Stimulated activated CD4-positive, alpha-beta T cell treated with anti-CD3 and anti-CD28 coated beads, TNF-alpha, amount 100 ng/mL, for 48 hours (primary cell): ENCODE measurements at places on chromosomes 12 and 14.
A peak's percentile ranks its signal among the peaks of the same experiment; 100 is the strongest.

GRCh38 chr12:47907851-47908454, 3.2 kb upstream of the VDR start:
- DNase-seq, result no peak

DNA sequence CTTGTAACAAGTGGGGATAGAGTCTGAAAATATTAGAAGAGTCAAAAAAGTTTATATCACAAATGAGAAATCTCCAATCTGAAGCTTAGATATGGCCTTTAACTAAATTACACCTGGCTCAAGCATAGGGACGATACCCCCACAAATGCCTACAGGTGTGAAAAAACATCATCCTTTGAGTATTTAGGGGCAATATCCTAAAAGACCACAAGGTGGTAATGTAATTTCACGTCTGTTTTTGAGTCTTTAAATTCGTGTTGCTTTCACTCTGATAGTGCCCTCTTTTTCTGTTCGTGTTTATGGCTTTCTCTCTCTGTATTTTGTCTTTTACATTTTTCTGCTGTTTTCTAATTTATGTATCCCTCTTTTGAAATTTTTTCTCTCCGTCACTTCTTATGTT, 84.3 kb downstream of the ETNK1 start:
- no peak for DNase-seq

- no peak for DNase-seq
Observed at GRCh38 chr12:3587402-3588013, 96.5 kb downstream of the PRMT8 start.

GRCh38 chr12:49294804-49295081, 204 bp upstream of the PRPH start:
- no peak for DNase-seq

- DNase-seq, result no peak
Observed at GRCh38 chr12:66241061-66242043, 52.3 kb downstream of the IRAK3 start.

GRCh38 chr12:122206111-122206881, 2.8 kb downstream of the B3GNT4 start:
- DNase-seq, result no peak

DNA sequence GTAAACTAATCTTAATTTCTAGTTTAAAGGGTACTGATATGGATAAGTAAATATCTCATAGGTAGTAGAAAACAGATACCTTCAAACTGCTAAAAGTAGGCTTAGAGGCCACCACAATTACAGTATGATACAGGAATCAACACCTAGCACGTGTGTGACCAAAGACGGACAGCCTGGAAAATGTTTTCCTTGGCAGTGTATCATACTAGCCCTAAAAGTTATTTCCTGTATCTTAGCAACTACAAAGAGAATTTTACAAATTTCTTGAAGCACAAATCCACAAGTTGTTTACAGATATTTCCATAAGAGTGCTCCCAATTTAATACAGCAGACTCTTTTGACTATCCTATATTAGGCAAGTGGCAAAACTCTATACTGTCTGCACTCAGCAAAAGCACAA, 106.0 kb downstream of the ITPR2 start:
- no peak for DNase-seq

GRCh38 chr12:124248941-124249825, 45.7 kb upstream of the RFLNA start:
- DNase-seq, result no peak

GRCh38 chr14:53603994-53604393, 352.6 kb downstream of the BMP4 start:
- no peak for DNase-seq

- DNase-seq, result no peak
Observed at GRCh38 chr14:95396221-95396620, 76.5 kb upstream of the CLMN start.

DNA sequence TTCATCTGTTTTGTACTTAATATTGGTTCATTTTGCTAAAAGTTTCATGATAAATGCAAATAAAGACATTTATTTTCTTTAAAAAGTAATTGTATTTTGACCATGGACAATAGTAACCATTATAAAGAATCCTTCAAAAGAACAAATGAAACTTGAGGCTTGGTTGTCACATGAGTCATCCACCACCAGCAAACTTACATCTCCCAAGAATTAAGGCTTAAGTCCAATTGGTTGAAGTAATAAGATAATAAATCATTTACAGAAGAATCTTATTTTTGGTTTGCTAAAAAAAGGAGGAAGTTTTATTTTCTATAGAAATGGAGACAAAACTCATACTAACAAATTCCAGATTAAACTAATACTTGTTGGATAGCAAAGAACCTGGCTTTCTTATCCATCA, 84.8 kb upstream of the KITLG start:
- DNase-seq, result no peak

DNA sequence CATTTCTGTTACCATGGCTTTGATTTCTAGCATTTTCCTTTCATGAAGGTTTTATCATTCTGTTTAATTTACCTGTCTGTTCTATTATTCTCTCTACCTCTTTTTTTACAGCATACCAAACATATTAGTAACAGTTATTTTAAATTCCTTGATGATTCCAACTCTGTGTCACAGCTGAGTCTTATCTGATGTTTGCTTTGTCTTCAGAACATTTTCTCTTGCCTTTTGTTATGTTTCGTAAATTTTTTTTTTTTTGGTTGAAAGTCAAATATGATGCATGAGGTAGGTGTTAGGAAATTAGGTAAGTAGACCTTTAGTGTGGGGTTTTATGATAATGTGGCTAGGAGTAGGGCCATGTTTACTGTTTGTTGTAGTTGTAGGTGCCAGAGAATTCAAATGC, 496.4 kb downstream of the FOXG1 start:
- DNase-seq, result no peak

DNA sequence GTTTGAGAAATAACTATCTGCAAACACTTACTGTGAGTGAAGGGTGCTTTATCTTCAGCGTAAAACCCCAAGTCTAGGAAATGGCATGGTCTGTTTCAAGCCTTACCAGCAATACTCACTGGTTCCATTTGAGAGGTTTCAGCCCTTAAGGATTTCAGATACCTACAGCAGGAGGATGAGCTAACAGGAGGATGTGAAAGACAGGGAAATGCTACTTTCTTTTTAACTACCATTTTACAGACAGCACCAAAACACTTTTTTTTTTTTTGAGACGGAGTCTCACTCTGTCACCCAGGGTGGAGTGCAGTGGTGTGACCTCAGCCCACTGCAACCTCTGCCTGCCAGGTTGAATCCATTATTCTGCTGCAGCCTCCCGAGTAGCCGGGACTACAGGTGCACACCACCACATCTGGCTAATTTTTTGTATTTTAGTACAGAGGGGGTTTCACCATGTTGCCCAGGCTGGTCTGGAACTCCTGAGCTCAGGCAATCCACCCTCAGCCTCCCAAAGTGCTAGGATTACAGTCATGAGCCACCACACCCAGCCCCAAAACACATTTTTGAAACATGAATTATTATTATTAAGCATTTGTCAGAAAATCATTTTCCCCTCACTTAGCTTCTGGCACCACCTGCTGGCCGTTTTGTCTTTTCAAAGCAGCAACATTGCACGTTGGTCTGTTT, 4.6 kb downstream of the MTRFR start:
- peak; percentile 45 for DNase-seq

GRCh38 chr12:132603240-132604150, 6.9 kb downstream of the LRCOL1 start:
- no peak for DNase-seq

- DNase-seq, result no peak
Observed at GRCh38 chr12:87596134-87596533, 433.1 kb downstream of the C12orf50 start.

DNA sequence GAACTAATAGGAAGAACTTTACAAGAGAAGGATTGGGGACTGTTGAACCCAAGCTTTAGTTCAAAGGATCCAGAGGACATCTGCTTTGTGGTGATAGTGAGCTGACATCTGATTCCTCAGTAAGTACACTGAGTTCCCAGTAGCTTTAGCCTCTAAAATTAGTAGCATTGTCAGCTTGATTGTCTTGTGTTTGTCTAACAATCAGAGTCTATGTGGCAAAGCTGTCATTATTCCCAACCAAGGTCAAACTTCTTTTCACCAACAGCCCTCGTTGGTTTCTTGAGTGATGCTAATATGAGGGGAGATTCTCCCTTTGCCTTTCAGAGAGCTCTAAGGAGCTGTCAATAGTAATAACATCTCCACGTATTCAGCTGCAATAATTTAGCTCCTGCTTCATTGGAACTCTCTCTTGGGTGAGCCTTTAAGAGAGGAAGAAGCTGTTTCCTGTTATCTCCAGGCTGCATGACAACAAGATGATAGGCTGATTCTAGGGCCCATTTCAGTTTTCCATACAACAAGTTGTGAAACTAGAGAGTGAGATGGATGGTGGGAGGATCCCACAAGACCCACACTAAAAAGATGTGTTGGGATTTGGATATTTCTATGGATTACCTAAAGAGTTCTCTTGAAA, 46.7 kb downstream of the TGFB3 start:
- no peak for DNase-seq

- no peak for DNase-seq
Observed at GRCh38 chr12:95055057-95055456, 18.4 kb downstream of the NR2C1 start.

DNA sequence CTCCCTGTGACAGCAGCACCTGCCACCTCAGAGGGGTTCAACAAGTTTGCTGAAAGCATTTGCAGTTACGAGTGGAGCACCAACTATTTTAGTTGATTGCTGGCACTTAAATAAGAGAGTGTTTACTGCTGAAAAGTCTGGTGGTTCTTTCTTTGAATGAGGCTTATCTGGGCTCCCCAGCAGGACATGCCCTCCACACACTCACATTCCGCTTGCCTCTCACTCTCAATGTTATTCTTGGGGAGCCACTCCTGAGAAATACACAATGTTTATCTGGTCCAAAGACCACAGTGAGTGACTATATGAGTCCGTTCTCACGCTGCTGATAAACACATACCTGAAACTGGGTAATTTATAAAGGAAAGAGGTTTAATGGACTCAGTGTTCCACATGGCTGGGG, 31.9 kb downstream of the NT5DC3 start:
- no peak for DNase-seq

DNA sequence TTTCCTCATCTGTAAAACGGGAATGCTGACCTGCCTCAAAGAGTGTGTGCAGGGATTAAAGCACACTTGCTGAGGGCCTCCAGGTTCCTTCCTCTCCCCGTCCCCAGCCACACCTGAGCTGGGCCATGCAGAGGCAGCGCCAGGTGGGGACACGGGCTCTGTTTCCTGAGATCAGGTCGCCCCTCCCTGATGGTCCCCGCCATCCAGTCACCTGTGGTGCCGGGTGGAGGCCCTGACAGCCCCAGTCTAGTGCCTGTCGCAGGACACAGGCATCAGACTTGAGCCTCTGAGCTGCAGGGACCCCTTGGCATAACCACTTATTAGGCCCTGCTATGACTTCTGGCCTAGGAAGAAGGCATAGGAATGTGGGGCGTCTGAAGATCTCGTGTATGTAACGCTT, 12.5 kb downstream of the CHGA start:
- DNase-seq, result no peak

DNA sequence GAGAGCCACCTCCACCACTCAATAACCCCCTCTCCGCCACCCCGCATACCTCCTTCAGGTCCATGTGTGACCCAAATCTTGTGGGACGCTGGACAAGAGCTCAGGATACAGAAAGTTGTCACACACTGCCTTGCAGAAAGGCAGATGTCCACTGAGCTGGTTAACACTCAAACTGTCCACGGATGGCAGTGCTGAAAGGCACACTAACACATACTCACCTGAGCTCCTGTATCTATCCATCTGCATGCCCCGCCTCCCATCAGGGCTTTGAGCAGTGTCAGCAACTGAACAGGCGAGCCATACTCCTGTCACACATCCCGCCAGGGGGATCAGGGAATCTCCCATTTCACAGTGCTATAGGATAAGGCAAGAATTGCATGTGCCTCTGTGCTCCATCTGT, 642.0 kb downstream of the GALC start:
- DNase-seq, result no peak

DNA sequence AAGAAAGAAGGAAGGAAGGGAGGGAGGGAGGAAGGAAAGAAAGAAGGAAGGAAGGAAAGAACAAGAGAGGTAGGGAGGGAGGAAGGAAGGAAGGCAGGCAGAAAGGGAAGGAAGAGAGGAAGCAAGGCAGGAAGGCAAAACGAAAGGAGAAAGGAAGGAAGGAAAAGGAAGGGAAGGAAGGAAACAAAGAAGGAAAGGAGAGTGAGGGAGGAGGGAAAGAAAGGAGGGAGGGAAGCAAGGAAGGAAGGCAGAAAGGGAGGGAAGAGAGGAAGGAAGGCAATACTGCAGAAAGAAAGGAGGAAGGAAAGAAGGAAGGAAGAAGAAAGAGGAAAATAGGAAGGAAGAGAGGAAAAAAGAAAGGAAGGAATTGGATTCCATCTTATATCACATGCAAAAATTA, 1303.1 kb upstream of the TMEM132C start:
- DNase-seq, result no peak

GRCh38 chr12:132818562-132818961, 10.1 kb downstream of the GOLGA3 start:
- DNase-seq, result no peak

GRCh38 chr12:48296586-48297282, 54.0 kb downstream of the ZNF641 start:
- DNase-seq, result peak; percentile 20

GRCh38 chr12:109730306-109731145, 16.9 kb downstream of the FAM222A start:
- no peak for DNase-seq

GRCh38 chr12:115648463-115648862, 629.0 kb downstream of the MED13L start:
- DNase-seq, result no peak

DNA sequence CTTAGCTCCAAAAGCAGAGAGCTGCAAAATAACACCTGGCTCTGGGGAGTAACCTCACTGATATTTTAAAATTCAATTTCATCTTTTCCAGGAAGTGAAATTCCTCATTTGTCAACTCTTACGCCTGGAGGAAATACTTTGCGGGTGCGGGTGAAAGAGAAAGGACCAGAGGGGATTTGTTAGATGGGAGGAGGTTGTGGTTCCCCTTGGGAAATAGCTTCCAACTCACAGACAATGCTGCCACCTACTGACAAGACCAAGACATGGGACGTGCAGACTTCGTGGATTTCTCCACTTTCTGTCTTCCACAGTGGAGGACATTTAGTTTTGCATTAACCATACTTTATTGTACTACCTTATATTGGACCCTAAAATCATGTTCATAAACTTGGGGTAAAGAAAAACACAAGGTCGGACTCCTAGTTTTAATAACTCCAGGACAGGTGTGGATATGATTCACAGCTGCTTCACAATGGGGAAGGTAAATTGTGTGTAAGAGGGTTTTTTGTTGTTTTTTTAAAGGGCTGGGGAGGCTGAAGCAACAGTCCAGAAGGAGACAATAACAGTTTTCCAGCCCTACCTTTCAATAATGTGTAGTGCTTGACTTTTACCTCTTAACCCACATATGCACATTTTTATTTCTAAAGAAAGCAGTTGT, 10.8 kb downstream of the FBXL14 start:
- peak; percentile 60 for DNase-seq

- no peak for DNase-seq
Observed at GRCh38 chr14:68634332-68634731, 158.5 kb downstream of the ZFP36L1 start.
